NCI-H2081 (cell line): ENCODE measurements at places on chromosomes 6 and 20.

DNA sequence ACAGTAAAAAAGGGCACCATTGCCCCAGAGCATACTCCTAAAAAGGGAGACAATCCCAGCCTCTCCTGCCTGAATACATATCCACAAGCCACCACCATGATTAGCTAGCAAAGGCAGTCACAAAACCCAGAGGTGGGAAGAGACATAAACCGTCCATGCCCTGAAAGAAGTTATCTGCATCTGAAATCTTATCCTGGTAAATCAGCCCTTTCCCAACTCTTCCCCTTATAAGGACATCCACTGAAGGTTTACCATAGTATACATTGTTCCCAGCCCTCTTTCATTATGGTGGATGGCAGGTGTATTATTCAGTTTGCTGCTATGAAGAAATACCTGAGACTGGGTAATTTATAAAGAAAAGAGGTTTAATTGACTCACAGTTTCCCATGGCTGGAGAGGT, 95.2 kb downstream of the TBC1D7 start:
- DNase-seq = no peak

GRCh38 chr20:5773589-5773988, 23.4 kb downstream of the SHLD1 start:
- DNase-seq = no peak

DNA sequence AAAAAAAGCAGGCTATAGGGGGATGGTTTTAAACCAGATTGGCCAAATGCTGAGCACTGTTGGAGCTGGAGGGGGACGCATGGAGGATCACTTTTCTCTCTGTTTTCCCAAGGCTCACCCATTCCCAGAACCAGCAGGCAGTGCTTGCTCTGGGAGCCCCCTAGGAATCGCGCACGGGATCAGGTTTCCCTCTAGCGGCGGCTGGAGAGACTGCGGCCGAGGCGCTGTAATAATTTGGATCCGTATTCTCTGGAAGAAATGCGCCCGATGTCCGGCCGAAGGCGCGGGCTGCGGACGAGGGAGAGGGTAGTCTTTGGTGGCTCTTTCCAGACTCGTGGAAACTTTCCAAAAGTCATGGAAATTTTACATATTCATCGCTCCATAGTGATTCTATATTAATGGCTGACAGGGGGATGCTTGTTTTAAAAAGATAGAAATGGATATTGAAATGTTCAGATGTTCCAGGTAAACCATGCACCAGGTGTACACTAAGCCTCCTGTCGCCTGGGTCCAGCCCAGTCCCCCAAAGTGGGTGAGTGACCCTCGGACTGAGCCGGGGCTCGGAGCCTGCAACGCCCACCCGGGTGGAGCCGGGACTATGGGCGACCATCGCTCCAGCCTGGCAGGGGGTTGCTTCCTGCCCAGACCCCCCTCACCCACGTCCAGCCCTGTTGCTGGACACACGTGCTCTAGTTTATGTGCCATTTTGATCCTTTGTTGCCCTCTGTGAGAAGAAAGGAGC, 78.7 kb upstream of the PHACTR3 start:
- peak; percentile 30 for DNase-seq

DNA sequence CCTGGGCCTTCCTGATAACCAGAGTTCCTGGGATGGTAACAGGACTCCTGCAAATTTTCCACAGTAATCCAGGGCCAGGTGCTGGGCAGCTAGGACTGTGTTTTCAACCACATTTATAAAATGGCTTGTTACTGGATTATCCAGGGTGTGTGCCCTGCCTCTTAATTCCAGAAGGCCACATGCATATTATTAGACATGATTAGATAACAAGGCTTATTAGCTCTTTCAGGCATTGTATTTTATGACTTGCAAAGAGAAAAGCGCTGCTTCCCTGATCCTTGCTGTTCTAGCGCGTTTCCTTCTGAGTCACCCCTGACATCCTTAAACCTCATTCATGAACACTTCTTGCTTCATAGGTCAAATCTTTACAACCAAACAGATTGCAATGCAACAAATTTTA, 208.6 kb downstream of the UST start:
- DNase-seq = no peak

- DNase-seq = no peak
These were observed 22.3 kb downstream of the BEND6 start for GRCh38 chr6:56977192-56977591.

DNA sequence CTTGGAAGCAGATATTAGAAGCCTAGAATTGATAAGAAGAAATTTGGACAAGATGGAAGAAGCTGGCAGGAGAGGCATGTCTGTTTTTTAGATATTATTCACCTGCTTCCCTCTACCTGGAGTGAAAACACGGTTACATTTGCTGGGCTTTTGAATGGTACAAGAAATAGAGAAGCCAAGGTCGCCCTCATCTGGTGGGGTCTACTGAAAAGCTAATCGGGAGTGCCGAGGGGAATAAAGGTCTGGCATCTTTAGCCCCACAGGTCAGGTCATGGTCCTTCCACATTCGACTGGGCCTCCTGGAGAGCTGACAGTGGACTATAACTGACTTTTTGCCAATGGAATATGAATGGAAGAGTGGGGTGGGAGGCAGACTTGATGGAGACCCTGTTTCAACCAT, 4.6 kb upstream of the C2 start:
- peak; percentile 10 for DNase-seq

GRCh38 chr6:52927451-52927850, 18.0 kb upstream of the GSTA3 start:
- DNase-seq = no peak

- no peak for DNase-seq
These were observed 41.8 kb downstream of the BMP7 start for GRCh38 chr20:57224641-57225138.

- DNase-seq = no peak
These were observed 167.0 kb downstream of the NFATC2 start for GRCh38 chr20:51375561-51375960.

DNA sequence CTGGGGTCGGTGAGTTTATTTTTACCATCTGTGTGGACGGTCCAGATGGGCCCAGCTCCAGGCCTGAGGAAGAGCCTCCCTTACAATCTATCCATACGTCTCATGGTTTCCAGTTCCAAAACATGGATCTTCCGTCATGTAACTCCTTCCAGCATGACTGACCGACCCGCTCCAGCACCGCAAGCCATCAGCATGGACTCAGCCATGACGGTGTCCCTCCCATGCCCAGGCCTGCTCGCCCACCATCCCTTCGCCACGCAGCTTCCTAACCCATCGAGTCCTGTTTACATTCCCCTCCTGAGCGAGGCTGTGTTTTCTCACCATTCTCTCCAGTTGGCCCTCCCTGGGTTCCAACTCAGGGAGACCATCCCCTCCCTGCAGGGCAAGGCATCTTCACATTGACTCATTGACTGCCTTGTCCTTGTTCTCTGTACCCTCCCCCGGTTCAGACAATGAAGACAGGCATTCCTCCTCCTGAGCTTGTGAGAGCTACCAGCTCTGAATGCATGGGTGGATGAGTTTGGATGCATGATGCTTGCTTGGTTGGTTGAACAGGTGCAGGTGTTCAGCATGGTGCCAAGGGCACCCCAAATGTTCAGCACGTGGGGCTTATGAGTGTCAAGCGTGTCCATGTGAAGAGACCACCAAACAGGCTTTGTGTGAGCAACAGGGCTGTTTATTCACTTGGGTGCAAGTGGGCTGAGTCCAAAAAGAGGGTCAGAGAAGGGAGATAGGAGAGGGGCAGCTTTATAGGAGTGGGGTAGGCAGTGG, 235.8 kb downstream of the SMOC2 start:
- no peak for DNase-seq
